SW480 (cell line): ENCODE measurements at places on chromosomes 6 and 20.

- peak; percentile 59 for DNase-seq
These were observed 119.9 kb upstream of the PRND start for GRCh38 chr20:4601630-4602296.

DNA sequence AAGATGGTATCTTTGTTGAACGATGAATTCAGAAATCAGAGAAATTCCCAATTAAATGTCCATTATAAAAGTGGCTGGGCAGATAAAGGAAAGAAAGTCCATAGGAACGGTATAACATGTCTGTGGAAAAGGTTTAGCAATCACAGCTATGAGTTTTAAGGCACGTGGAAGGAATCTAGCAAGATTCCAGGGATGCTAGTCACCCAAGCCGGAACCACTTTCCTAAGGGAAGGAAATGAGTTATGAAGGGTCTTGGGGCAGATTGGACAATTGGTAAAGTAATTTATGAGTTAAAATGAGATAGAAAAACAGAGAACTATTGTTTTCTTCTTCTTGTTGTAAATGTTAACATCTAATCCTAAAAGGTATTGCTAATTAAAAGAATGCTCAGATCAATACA lies 384.8 kb downstream of the ADGRB3 start:
- DNase-seq, result no peak

DNA sequence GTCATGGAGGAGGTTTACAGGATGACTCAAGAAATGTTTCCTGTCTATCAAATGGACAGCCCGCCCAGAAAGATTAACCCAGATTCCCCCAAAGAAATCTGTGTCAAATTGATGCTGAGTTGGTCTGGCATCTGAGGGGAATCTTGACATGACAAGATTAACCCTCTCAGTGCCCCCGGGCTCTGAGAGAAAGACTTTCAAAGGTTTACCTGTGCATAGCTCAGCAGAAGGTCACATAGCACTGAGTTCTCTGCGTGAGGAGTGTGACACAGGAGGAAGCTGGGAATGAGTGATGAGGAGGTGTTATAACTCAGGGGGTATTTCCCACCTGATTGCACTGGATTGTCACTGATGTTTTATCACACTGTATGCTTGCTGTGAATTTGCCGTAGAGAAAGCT lies 601.2 kb downstream of the DHX35 start:
- no peak for DNase-seq

GRCh38 chr20:58882704-58883089 lies 30.2 kb downstream of the GNAS start:
- no peak for DNase-seq

DNA sequence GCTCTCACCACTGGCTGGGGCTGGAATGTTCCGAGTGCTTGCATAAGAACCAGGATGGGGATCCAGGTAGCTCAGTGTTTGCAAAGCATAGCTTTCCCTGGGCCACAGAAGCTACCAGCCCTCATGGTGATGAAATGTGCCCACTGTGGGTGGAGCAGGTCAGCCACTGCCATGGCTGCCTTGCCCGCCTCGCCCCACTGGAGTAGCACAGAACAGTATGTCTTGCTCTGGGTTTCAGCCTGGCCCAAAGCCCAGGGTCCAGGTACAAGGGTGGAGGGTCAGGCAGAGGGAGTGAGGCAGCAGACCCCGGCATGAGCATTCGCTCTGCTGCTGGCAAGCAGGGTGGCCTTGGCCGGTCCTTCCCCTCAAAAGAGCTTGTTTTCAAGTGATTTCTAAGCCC lies 34.7 kb downstream of the KCNK17 start:
- DNase-seq, result no peak

GRCh38 chr6:125639466-125640020 lies 109.9 kb upstream of the HEY2 start:
- no peak for DNase-seq
